Upper lobe of left lung (tissue), 6 donors: ENCODE measurements at places on chromosomes 12 and 14. TPM values are rescaled to one million over a fixed set of nuclear protein-coding genes. Genes with fewer than 3 reads are reported as not detected.

GPR137C gene
- 0.43 TPM for total RNA-seq

- no peak for DNase-seq
These were observed 226.6 kb upstream of the DIO3 start for GRCh38 chr14:101334656-101335055.

SLC10A1 gene
- total RNA-seq, result not detected

FOXN4 gene
- 0.49 TPM for total RNA-seq

FAM186B gene
- 0.34 TPM for total RNA-seq
